ENCODE measurements at places on chromosomes 4 and X. TPM values are rescaled to one million over a fixed set of nuclear protein-coding genes. Genes with fewer than 3 reads are reported as not detected.

- H3K4me1 ChIP-seq, result no peaks in the 10 kb centered on the region
- no peak overlapping the region for H3K27ac ChIP-seq
- no peak overlapping the region for H3K4me3 ChIP-seq
These were observed 22.0 kb upstream of the SMIM31 start for GRCh38 chr4:164731827-164732474.

DNA sequence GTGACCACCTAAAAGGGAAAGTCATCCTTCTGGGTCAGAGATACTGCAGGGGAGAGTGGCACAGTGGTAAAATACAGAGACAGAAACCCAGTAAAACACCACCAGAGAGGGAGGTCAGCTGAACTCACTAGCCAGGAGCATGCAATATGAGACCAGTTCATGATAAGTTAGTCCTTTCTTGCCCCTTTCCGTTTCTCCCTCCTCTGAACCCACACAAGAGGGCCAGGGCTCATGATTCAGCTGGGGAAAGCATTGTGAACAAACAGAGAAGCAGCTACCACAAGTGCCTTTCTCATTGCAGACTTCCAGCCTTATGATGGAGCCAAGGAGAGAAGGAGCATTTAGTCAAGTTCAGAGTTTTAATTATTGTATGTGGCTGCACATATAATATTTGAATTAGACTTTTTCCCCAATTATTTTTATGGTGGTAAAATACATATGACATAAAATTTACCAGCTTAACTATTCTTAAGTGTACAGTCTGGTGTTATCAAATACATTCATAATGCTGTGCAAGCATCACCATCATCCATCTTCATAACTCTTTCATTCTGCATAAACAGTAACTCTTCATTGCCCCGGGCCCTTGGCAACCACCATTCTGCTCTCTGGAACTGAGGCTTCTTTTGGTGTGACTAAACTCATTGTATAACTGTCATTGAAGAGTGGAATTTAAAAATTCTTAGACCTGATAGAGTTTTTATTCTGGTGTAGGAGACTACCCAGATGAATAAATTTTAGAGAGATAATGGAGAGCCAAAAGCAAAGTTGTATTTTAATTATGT lies 114.6 kb downstream of the DDIT4L start:
- H3K36me3 ChIP-seq, result no peaks in the 10 kb centered on the region
- H3K4me1 ChIP-seq, result peaks cover 3% of the 10 kb centered on the region
- H3K27ac ChIP-seq, result no peak overlapping the region
- peaks cover 4% of the 10 kb centered on the region for H3K27me3 ChIP-seq
- no peak overlapping the region for H3K4me3 ChIP-seq
- no peak for DNase-seq

GRCh38 chr4:67575232-67576058 lies 16.9 kb downstream of the STAP1 start:
- no peak overlapping the region for H3K27ac ChIP-seq
- H3K4me1 ChIP-seq, result no peaks in the 10 kb centered on the region
- DNase-seq, result no peak
- peaks cover 22% of the 10 kb centered on the region for H3K27me3 ChIP-seq

- H3K27ac ChIP-seq, result no peak overlapping the region
- no peaks in the 10 kb centered on the region for H3K27me3 ChIP-seq
- no peak for DNase-seq
- H3K4me3 ChIP-seq, result no peak overlapping the region
These were observed 1040.3 kb upstream of the PCDH10 start for GRCh38 chr4:132108784-132109183.

DNA sequence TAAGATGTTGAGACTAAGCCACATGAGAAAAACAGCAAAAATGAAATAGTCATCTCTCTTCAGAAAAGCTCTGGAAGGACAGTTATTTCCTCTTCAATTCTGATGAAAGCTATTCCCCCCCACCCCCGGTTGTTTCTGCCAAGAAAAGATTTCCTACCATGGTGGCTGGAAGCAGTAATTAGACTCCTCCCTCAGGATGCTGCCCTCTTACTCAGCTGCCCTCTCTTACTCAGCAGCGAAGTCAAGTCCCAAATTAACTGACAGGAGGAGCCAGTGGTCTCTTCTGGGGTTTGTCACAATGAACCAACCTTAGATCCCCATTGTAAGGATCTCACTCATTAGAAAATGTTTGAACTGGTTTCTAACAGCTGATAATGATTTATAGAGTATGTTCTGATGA lies 38.0 kb downstream of the GPM6B start:
- DNase-seq, result no peak
- no peaks in the 10 kb centered on the region for H3K4me1 ChIP-seq
- H3K27ac ChIP-seq, result no peak overlapping the region

GRCh38 chr4:68895561-68896198 lies 55.9 kb downstream of the UGT2A3 start:
- no peaks in the 10 kb centered on the region for H3K36me3 ChIP-seq
- H3K4me1 ChIP-seq, result no peaks in the 10 kb centered on the region
- H3K27me3 ChIP-seq, result peaks cover 2% of the 10 kb centered on the region
- no peak overlapping the region for H3K4me3 ChIP-seq
- no peak overlapping the region for H3K27ac ChIP-seq

GRCh38 chr4:6165766-6166165 lies 34.6 kb downstream of the JAKMIP1 start:
- H3K27ac ChIP-seq, result no peak overlapping the region
- no peak overlapping the region for H3K4me3 ChIP-seq
- no peak for DNase-seq

GRCh38 chr4:78568640-78569305 lies 17.2 kb downstream of the ANXA3 start:
- H3K4me1 ChIP-seq, result peaks cover 39% of the 10 kb centered on the region
- H3K4me3 ChIP-seq, result no peak overlapping the region
- no peaks in the 10 kb centered on the region for H3K36me3 ChIP-seq
- no peaks in the 10 kb centered on the region for H3K27me3 ChIP-seq

DNA sequence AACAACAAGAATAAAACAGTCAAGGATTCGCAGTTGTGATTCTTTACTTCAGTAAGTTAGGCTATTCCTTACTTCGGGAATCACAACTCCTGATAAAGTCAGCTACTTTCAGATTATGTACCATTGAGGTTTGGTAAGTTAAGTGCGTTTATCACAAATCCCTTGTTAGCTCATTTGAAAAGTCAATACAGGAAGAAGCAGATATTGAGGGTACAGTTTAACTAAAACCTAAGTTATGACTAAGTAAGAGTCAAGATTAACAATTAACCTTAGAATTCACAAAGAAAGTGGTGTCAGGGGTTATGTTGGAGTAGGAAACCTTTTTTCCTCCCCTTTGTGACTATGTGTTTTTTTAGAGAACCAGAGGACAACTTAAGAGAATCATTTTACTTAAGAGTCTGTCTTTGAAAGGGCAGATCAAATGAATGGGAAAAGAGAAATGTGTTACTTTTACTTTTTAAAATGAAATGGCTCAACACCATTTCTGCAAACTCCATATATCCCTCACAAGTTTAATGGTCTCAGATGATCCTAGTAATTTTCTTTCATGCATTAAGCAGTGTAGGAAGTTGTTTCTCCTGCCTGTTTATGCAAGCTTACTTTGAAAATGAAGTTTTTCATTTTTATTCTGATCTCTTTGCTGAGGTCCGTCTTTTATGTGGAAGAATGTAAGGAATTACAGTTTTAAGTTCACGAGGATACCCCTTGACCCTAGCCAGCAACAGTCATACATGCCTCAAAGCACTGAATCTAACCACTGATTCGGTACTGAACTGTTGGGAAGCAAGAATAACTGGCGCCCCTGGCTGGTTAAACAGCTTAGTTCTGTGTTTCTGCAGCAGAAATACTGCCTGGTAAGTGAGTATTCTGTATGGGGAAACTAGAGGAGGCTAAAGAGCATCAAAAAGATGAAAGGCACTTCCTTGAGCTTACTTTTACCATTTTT lies 211.7 kb downstream of the SLC4A4 start:
- peaks cover 9% of the 10 kb centered on the region for H3K27me3 ChIP-seq
- peaks cover 19% of the 10 kb centered on the region for H3K36me3 ChIP-seq
- no peak overlapping the region for H3K4me3 ChIP-seq
- H3K4me1 ChIP-seq, result peaks cover 50% of the 10 kb centered on the region
- H3K27ac ChIP-seq, result peak overlapping the region; percentile 55
- DNase-seq, result no peak

GRCh38 chr4:158586881-158587280 lies 65.2 kb downstream of the RXFP1 start:
- H3K4me1 ChIP-seq, result no peaks in the 10 kb centered on the region
- DNase-seq, result no peak
- peaks cover 14% of the 10 kb centered on the region for H3K27me3 ChIP-seq
- H3K36me3 ChIP-seq, result no peaks in the 10 kb centered on the region
- no peak overlapping the region for H3K4me3 ChIP-seq
- H3K27ac ChIP-seq, result no peak overlapping the region

DNA sequence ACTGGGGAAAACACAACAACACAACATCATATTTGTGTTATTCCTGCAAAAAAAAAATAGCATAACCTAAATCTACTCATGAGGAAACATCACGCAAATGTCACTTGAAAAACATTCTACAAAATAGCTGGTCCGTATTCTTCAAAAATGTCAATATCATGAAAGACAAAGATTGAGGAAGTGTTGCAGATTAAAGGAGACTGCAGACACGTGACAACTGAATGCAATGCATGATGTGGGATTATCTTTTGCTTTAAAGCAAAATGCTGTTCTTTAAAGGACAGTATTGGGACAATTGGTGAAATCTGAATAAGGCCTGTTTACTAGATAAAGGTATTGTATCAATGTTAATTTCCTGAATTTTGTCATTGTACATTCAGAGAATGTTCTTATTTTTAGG lies 157.7 kb downstream of the SMIM20 start:
- H3K36me3 ChIP-seq, result no peaks in the 10 kb centered on the region
- no peak overlapping the region for H3K4me3 ChIP-seq
- H3K27me3 ChIP-seq, result no peaks in the 10 kb centered on the region
- DNase-seq, result no peak

DNA sequence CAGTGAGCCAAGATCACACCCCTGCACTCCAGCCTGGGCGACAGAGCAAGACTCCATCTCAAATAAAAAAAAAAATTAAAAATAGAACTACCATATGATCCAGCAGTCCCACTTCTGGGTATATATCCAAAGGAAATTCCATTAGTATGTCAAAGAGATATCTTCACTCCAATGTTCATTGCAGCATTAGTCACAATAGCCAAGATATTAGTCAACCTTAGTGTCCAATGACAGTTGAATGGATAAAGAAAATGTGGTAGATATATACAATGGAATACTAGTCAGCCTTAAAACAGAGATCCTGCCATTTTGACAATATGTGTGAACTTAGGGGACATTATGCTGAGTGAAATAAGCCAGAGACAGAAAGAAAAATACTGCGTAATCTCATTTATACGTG lies 49.4 kb downstream of the C4orf46 start:
- no peaks in the 10 kb centered on the region for H3K36me3 ChIP-seq
- H3K27ac ChIP-seq, result no peak overlapping the region
- peaks cover 7% of the 10 kb centered on the region for H3K27me3 ChIP-seq
- DNase-seq, result no peak

- H3K36me3 ChIP-seq, result no peaks in the 10 kb centered on the region
- H3K4me1 ChIP-seq, result no peaks in the 10 kb centered on the region
- no peaks in the 10 kb centered on the region for H3K27me3 ChIP-seq
These were observed 109.7 kb downstream of the MSL3 start for GRCh38 chrX:11867610-11868345.

DNA sequence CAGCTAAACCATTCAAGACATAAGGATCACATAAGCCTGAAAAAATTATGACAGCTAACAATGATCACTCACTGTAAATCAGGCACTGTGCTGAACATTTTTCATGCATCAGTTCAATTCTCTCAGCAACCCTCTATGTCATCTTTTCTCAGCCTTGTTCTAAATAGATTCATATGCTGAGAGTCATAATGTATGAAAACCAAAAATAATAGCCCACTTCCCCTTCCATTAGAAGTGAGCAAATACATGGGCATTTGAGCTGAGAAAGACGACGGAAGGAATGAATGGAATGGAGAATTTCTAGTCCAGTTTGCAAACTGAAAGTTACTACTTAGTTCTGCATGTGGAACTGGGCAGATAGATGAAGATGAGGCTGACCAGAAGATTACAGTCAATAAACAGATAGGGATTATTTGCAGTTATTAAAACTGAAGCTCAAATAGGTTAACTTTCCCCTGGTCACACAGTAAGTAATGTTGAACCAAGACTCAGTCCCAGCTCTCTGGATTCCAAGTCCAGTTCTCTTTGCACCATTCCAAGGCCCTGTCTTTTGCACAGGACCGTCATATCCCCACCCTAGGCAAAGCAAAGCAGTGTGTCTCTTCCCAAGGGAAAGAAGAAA lies 1.6 kb upstream of the SH3RF1 start:
- H3K4me3 ChIP-seq, result peak overlapping the region; percentile 77
- H3K4me1 ChIP-seq, result peaks cover 36% of the 10 kb centered on the region
- DNase-seq, result no peak
- no peaks in the 10 kb centered on the region for H3K36me3 ChIP-seq
- H3K27ac ChIP-seq, result peak overlapping the region; percentile 86

DNA sequence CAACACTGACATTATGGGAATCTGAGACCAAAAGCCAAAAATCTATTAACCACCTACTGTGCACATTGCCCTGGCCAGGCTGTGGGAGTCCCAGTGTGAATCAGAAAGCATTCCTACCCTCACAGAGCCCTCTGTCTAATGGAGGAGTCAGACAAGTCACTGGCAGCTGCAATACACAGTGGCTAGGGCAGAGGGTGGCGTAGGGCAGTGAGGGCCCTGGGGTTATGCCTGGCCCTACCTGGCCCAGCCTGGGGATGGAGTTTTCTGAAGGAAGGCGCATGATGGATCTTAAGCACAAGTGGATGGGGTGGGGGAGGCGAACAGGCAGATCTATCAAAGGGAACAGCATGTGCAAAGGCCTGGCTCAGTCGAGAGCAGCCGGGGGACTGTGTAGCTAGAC lies 10.8 kb downstream of the JAKMIP1 start:
- no peaks in the 10 kb centered on the region for H3K4me1 ChIP-seq
- no peak overlapping the region for H3K4me3 ChIP-seq
- no peak for DNase-seq

DNA sequence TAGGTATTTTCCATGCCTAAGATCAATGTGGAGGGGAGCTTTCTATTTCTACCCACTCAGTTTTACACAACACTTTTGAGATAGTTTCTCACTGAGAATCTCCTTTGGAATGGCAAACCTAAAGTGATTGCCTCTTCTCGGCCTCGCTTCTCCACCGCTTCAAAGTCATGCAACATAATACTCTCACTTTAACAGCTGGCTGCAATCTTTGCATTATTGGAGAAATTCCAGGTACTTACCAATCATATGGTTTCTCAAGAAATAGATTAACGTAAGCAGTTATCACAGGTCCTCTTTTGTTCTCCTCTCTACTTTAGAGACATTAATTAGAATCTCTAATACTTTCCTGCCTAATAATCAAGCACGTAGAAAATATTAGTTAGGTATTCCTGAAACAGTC lies 3.7 kb upstream of the IL13RA2 start:
- no peaks in the 10 kb centered on the region for H3K36me3 ChIP-seq
- no peak overlapping the region for H3K4me3 ChIP-seq
- no peaks in the 10 kb centered on the region for H3K27me3 ChIP-seq
- no peak overlapping the region for H3K27ac ChIP-seq
- H3K4me1 ChIP-seq, result no peaks in the 10 kb centered on the region

The MAP7D2 gene
- total RNA-seq, result 0.10 TPM

The BEND4 gene
- not detected for total RNA-seq

The USP9X gene
- total RNA-seq, result 80.4 TPM

The TMSB15C gene
- 3.9 TPM for total RNA-seq

The ZFP42 gene
- not detected for total RNA-seq

The AKAP14 gene
- total RNA-seq, result not detected
